ENCODE measurements at places on chromosomes 16 and 17.

- no peak for DNase-seq
Measured at GRCh38 chr17:2595716-2596115, 2.3 kb downstream of the PAFAH1B1 start.

GRCh38 chr16:62883509-62883908 lies 847.3 kb upstream of the CDH8 start:
- DNase-seq: no peak

GRCh38 chr16:60041671-60042070 lies 1307.6 kb upstream of the GOT2 start:
- no peak for DNase-seq

DNA sequence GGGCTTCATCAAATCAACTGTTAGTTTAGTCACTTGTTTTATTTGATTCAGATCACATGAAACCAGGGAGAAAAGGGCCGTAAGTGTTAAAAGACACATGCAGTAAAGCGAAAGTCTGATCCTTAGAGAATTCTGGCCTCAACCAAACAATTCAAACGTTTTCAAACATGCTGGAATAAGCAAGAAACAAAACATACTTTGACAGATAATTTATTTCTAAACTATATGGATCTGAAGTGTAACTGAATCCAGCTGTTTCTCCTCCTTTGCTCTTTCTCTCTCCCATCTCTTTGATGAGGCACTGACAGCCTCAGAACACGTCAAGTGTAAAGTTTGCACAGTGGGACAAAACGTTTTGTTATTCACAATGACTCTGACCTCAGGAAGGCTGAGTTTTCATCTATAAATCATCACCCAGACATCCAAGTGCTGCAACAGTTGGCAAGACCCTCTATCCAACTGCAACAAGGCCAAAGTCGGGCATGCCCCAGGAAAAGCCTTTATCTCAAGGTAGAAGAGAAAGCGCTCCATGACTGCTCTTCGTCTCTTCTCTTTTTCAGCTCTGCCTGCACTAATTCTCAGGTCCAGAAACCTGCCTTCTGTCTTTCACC lies 267.1 kb upstream of the MYOCD start:
- no peak for DNase-seq

DNA sequence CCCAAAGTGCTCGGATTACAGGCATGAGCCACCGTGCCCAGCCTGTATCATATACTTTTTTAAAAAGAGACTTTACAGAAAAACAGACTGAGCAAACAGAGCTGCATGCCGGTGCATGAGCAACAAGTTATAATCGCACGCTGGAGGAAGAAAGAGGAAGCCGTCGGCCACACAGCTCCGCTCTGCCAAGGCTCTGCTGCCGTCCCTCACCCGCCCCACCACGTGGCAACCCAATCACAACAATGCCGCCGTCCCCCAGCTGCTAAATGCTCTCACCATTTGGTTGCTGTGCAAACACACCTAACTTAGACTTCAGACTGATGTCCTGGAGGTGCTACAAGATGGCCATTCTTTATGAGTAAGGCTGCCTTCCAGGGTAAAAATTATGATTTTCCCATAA lies 83.5 kb downstream of the ADCY9 start:
- no peak for DNase-seq

GRCh38 chr17:66996926-66997325 lies 32.4 kb downstream of the CACNG4 start:
- DNase-seq: no peak

DNA sequence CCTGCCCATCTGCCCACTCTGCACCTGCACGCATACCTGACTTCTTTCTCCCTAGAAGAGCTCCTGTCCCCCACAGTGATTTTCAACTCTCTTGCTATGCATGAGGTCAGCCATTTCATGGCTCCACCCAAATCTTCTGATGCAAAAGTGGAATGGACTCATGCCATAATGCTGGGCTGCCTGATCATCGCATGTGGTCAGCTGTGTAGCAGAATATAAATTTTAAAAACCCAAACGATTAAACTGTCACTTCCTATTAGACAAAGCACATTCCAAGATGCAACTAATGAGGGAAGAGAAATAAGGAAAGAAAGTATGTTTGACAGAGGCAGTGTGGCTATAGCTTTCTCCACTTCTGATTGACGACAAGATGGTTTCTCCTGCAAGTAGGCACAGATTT lies 26.1 kb downstream of the GRIN2A start:
- no peak for DNase-seq

GRCh38 chr16:77434022-77434529 lies 758 bp downstream of the ADAMTS18 start:
- no peak for DNase-seq

DNA sequence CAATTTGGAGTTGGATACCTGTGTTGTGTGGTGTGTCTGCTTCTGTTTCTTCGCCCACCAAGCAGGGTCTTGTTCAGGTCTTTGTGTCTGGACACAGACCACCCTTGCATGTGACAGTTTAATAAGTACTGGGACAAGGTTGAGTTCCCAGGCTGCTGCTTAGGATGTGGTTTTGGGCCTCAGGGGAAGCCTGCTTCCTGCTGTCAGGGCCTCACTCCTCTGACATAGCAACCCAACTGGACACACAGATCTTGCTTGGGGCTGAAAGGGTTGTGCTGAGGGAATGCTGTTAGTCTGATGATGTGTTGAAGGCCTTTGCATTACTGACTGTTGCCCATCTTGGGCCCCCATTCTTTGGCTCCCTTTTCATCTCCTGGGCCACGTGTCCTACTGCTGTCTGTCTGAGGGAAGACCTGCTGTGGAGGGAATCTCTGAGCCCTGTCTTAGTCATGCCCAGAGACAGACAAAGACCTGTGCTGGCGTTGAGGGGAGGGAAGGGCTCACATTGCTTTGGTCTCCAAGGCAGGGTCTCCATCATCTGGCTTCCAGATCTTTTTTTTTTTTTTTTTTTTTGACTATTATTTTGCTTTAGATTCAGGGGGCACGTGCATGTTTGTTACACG lies 4.7 kb upstream of the TGFB1I1 start:
- DNase-seq: no peak

DNA sequence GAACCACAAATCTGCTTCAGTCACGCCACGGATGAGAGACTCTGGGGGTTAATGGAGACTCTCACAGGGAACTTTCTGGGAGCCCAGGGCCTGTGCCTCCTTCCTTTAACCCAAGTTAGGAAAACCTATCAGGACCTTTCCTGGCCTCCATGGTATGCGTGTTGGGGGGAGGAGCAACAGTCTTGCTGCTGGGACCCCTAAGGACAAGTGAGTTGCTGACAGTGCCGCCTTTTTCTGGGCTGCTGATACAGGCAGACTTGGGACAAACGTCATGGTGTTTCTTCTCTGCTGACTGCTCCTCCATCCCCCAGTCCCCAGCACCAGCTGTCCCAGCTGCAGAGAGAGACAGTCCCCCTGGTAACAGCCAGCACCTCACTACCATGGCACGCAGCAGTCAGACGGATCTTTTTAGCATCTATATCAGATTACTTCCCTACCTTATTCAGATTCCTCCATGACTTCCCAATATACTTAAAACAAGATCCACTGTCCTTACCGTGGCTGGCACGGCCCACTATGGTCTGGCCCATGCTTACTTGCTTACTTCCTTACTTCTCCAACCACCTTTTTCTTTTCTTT lies 6.5 kb downstream of the DPEP2NB start:
- no peak for DNase-seq

- DNase-seq: no peak
Measured at GRCh38 chr16:50315346-50315997, 49.1 kb downstream of the ADCY7 start.

GRCh38 chr16:49961089-49961488 lies 63.9 kb upstream of the CNEP1R1 start:
- DNase-seq: no peak

Measured in right kidney (tissue), 9 donors.